ENCODE measurements at places on chromosomes 4 and X. TPM values are rescaled to one million over a fixed set of nuclear protein-coding genes. Genes with fewer than 3 reads are reported as not detected.

DNA sequence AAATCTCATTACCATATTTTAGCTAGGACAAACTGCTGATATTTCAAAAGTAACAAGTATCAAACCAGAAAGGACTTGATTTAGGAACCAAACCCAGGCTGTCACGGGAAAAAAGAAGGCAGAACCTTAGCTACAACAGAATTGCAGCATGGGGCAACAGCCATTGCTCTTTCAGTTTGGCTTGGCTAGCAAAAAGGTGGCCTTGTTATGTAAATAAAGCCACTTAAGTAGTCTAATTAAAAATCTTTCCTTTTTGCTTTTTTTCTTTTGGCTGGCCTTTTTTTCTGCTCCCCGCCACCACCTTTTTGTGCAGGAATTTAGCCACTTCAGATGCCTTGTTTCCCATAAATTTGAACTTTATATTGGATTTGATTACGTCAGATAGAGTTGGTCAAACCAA lies 235.9 kb downstream of the CPXCR1 start:
- DNase-seq, result no peak

DNA sequence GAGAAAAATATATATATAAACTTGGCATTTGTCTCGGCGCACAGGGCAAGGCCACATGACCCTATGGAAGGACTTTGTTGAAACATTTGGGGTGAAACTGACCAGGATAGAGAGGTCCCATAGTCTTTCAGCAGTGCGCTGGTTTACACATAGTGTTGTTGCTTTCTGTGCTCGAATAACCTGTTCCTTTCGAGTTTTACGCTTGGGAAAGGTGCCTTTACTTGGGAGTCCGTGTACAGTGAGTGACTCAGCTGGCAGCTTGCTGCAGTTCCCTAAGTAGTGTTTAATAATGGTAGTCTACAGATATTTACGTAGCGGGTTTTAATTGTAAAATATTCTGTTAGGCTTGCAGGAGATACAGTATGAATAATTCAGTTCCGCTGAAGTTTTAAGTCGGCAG lies 578 bp downstream of the APOOL start:
- no peak for DNase-seq

DNA sequence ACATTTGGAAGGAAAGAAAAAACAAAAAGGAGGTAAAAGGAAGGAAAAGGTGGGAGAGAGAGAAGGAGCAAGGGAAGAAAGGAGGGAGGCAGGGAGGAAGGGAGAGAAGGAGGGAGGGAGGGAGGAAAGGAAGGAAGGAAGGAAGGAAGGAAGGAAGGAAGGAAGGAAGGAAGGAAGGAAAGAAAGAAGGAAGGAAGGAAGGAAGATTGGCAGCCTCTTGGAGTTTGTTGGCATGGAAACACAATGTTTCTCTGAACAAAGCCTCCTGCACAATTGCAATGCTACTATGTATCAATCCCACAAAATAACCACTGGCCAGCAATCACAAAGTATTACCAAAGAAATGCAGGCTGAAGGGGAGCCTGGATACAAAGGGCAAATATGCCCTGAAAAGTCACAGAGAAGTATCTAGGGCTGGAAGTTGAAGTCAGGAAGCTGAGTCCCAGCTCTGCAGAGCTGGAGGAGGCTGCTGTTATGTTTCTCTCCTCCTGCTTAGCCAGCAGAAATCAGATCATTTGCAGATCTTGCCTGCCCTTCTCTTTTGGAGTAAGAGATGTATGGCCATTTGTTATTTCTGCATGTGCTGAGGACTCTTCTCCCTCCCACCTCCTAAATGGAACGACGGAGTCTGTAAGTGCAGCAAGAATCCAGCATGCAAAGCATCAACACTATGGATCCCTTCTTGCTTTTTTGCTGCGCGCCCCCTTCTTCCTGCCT lies 195.9 kb upstream of the LDB2 start:
- DNase-seq, result no peak

DNA sequence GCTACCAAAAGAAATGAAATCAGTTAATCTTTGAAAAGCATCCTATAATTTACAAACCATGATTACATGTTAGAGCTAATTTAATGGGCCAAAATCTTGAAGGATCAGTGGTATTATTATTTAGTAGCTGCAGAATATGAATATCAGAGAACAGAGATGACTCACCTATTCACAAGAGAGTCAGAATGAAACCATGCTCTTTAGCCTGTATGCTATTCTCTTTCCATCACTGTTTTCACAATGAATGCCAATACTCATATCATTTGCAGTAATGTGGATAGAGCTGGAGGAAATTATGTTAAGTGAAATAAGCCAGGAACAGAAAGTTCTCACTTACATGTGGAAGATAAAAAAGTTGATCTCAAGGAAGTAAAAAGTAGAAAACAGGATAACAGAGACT lies 414.1 kb downstream of the CENPC start:
- DNase-seq, result no peak

STAP1 gene
- 0.24 TPM for polyA plus RNA-seq

KLF3 gene
- polyA plus RNA-seq, result 67.6 TPM

GRCh38 chr4:139919004-139919403 lies 235.0 kb downstream of the MAML3 start:
- DNase-seq, result no peak

DNA sequence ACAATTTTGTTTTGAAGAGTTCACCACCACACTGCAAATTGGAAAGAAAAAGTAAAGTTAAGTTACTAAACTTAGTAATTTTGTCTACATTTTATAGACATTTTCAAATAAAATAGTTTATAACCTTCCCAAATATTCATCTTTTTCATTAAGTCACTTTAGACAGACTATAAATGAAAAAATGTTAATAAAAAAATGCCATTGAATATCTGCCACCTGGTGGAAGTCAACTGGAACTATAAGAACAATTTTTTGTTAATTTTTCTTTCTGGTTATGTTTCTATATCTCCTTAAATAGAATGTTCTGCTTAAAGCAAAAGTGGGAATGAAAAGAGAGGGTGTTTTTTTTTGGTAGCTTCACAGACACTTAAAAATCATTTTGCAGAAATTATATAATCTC lies 534.4 kb upstream of the PCDH10 start:
- DNase-seq, result no peak

DNA sequence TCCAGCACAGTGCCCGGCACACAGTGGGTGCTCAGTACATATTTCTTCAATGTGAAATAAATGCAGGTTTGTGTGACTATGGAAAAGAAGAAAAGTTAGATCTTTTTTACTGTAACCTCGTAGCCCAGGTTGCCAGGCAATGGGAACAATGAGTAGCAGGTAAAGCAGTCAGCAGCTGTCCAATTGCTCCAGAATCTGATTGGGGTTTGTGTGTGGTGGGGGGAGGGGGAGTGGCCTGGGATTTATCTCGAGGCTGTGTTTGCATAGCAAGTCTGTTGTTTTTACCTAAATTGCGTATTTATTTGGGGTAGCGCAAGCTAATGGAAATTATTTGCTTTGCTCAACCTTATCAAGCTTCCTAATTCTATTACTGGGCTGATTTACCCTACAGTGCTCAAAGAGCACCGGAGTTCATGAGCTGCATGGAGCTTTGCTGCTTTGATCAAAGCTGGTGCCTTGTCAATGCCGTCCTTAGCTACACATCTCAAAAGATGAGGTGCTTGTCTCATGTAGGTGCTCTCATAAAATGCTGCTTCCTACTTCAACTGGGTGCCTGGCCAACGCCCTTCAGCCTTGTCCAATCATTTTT lies 145.0 kb upstream of the DGKK start:
- DNase-seq, result no peak

- no peak for DNase-seq
Observed at GRCh38 chrX:71082124-71082647, 13.5 kb upstream of the FOXO4 start.

GRCh38 chr4:138092060-138092459 lies 150.1 kb downstream of the SLC7A11 start:
- no peak for DNase-seq

DNA sequence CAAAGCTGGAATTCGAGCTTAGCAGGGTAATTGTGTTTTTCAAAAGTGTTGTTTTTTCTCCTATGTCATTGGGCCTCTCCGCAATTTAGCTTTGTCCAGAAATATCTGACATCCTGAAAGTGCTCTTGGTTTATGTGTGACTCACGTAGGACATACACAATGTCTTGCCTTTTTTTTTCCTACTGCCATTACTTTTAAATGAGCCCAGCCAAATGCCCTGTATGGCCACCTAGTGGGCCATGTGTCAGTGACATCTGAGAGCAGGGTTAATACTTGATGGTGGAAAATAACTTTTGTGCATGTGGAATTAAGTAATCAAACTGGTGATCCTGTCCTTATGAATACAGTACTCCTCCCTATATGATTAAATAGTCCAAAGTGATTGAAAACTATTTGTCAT lies 1411.1 kb upstream of the TENM3 start:
- no peak for DNase-seq

DNA sequence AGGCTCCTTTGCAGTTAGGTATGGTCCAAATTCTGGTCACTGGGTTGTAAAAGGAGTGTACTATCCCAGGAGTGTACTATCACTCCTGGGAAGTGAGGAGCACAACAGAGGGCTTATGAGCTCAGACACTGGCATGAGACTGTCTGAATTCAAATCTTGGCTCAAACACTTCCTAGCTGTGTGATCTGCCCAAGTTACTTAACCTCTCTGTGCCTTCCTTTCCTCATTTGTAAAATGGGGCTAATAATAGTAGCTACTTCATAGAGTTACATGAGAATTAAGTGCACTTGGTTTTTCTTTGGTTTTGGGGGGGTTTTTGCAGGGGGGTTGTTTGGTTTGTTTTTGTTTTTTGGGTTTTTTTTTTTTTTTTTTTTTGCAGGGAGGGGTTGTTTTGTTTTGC lies 152.0 kb downstream of the BCOR start:
- DNase-seq, result no peak

GABRG1 gene
- polyA plus RNA-seq, result 0.09 TPM

GATA1 gene
- 0.45 TPM for polyA plus RNA-seq

- DNase-seq, result no peak
Observed at GRCh38 chr4:81398379-81398778, 73.3 kb downstream of the RASGEF1B start.

- DNase-seq, result no peak
Observed at GRCh38 chr4:138599965-138600364, 357.8 kb upstream of the SLC7A11 start.

DNA sequence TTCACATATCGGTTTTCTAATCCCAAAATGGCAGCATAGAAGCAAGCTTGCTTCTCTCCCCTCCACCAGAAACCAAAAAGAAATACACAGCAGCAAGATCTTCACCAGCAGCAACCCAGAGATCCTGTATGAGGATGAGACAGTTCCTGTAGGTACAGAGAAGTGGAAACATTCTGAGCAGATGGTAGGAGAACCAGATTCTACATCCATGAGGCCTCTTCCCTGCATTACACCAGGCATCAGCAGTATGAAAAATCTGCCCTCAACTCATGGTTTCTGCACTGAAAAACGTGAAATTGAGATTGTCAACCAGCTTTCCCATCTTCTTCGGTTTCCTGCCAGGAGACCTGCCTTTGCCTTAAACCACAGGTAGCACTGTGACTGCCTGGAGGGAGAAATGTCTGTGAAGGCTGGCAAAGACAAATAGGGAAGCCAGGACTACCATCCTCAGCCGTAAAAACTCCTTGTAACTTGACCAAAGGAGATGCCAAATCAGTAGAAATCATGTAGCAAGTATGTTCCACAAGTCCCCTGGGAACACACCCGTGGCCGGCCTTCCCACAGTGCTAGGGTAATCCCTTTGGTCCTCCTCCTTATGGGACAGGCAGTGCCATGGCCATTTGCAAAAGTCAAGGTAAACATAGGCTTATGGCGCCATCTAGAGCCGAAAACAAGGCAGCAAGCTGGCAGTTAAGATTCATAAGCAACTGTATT lies 24.0 kb upstream of the MTHFD2L start:
- no peak for DNase-seq

BTK gene
- polyA plus RNA-seq, result 4.0 TPM

Measured in renal cortex interstitium (tissue), 15 donors.